ENCODE measurements at places on chromosomes 4 and X.

- peak; percentile 0 for DNase-seq
Measured at GRCh38 chr4:45363931-45364330, 637.6 kb upstream of the GNPDA2 start.

- DNase-seq = no peak
Measured at GRCh38 chr4:148795156-148795864, 353.1 kb upstream of the NR3C2 start.

DNA sequence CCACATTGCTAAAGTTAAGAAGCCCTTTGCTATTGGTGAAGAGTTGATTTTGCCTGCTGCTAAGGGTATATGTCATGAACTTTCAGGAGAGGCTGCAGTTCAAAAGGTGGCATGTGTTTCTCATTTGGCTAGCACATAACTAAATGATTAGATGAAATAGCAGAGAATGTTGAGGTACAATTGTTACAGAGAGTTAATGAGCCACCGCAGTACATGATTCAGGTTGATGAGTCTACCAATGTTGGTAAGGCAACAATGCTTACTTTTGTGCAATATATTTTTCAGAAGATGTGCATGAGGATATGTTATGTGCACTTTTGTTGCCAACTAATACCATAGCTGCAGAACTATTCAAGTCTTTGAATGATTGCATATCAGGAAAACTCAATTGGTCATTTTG lies 21.1 kb upstream of the CXCL2 start:
- no peak for DNase-seq

- peak; percentile 82 for DNase-seq
Measured at GRCh38 chr4:17702641-17703040, 78.8 kb downstream of the FAM184B start.

DNA sequence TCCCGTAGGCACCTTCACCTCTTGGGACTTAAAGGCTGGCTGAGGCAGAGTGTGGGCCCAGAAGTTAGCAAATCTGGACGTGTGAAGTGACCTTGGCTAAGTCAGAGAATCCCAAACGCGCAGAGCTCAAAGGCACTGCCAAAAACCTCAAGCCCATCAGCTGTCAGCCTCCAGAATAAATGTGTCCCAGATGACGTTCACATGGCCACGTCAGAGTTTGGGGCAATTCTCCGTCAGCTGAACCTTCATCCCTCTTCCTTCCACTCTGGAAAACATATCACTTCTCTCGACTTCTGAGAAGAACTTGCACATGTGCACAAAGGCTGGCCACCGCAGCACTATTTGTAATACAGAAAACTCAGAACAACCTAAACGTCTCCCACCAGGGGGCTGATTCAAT lies 35.7 kb upstream of the APLN start:
- no peak for DNase-seq

DNA sequence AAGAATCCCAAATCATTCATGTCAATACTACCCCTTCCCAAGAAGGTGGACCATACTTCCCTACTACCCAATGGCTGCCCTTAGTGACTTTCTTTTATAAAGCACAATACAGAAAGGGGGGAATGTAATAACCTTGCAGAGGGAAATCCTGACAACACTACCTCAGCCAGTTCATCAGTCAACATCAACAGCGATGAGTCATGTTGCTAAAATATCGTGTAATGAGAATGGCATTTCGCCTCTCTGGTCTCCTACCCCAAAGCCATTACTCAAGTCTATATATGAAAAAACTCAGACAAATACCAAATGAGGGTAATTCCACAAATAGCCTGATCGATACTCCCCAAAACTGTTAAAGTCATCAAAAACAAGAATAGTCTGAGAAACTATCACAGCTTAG lies 3.3 kb upstream of the MAGEA8 start:
- no peak for DNase-seq

DNA sequence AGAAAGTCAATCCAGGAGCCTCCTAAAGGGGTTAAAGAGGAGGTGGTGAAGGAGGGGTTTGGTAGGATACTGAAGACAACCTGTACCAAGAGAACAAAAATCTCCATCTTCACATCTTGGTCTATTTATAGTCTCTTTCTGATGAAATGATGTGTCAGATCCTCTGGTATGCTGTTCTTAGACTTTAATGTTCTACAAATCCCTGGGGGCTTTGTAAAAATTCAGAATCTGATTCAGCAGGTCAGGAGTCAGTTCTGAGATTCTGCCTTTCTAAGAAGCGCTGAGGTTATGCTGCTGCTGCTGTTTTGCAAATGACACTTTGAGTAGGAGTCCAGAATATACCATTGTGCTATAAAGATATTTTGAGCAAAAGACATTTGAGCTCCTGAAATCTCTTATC lies 172.9 kb upstream of the GLRA2 start:
- no peak for DNase-seq

GRCh38 chr4:151967074-151967473 lies 206.3 kb upstream of the GATB start:
- DNase-seq = no peak

- DNase-seq = no peak
Measured at GRCh38 chr4:145868637-145869409, 69.8 kb downstream of the ZNF827 start.

DNA sequence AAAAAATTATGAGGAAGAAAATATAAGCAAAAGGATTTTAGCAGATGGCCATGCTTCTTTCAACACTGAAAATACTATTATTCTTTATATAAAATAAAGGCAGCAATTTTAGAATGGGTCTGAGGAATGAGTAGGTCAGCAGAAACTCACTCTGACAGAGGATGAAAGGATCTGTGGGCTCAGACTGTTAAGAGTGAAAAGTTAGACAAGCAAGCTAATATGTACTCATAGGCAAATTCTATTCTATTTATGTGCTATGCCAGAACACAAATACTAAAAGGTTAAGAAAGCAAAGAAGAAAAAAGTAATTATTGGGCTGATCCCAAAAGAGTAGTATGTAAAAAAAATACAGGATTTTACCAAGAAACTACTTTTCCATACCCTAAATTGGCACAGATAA lies 13.9 kb downstream of the LCORL start:
- DNase-seq = no peak

Measured in NCI-H69 (cell line).